Stimulated activated CD8-positive, alpha-beta memory T cell treated with anti-CD3 and anti-CD28 coated beads, Interleukin-12 subunit alpha, Interleukin-12 subunit beta, amount 100 ng/mL, for 4 hours (primary cell): ENCODE measurements at places on chromosomes 4 and X.

GRCh38 chrX:69082055-69082752, 83.0 kb downstream of the PJA1 start:
- no peak for DNase-seq

DNA sequence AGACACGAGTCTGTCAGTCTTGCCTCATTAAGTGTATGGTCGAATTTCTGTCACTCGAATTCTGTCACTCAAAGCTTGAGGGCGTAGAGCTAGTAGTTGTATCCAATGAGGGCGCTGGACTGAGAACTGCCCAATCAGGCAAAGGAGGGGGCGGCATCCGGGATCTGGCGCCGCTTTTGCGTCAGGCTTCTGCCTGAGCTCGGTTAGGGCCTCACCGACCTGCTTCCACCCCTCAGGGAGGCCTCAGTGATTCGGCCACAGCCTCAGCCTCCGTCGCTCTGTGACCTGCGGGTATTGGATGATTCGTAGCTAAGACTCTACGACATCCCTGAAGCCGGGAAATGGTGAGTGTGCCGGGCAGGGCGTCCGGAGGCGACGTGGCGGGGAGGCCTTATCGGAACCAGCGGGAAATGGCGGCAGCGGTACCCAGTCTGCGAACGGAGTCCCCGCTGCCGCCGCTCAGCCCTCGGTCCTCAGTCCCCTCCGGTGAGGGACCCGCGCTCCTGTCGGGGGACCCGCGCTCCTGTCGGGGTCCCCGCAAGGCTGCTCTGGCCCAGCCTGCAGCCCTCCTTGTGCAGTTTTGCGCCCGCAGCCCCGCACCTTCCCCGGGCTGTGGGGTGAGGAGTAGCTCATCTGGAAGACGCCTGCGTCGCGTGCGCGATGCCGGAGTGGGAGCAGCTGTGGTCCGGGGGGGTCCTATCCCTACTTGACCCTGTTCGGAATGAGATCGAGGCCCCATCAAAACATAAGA, 88.3 kb downstream of the ZNF718 start:
- DNase-seq: no peak

DNA sequence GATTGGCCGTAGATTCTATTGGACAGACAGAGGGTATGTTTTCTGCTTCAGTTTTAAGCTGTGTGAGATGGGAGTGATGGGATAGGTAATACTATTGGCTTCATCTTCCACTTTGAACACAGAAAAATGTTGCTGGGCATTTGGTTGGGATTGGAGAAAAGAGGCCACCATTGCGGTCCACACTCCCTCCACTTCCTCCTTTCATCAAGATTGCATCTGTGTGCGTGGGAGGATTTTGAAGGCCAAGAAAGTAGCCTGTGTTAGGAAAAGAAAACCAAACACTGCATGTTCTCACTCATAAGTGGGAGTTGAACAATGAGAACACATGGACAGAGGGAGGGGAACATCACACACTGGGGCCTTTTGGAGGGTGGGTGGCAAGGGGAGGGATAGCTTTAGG, 56.4 kb downstream of the EGF start:
- no peak for DNase-seq

DNA sequence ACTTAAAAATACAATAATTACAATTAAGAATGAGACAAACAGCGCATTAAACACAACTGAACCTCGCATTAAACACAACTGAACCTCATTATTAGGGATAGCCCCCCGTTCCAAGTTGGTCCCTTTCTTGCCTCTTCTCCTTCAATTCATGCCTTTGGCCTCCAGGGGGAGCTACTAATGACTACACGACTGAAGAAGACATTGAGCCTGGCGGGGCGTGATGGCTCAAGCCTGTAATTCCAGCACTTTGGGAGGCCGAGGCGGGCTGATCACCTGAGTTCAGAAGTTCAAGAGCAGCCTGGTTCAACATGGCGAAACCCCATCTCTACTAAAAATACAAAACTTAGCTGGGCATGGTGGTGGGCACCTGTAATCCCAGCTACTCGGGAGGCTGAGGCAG, 56.4 kb upstream of the NWD2 start:
- no peak for DNase-seq

GRCh38 chrX:16774746-16775145, 11.5 kb upstream of the TXLNG start:
- DNase-seq: no peak

DNA sequence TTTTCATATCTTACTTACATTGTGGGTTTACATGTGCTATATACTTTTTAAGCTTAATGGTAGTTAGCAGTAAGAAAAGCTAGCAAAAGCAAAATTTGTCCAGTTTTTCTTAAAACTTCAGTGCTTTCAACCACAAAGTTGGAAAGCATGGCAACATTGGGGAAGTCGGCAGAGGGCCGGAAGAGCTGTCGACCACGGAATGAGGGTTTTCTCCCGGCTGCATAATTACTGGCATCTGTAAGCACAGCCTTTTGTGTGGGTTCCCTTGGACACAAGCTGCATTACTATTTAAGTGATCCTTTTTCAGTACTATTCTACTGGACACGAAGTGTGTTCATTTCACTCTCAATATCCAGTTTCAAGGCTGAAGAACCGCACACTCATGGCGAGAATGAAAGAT, 560.4 kb downstream of the ANKRD50 start:
- DNase-seq: no peak

DNA sequence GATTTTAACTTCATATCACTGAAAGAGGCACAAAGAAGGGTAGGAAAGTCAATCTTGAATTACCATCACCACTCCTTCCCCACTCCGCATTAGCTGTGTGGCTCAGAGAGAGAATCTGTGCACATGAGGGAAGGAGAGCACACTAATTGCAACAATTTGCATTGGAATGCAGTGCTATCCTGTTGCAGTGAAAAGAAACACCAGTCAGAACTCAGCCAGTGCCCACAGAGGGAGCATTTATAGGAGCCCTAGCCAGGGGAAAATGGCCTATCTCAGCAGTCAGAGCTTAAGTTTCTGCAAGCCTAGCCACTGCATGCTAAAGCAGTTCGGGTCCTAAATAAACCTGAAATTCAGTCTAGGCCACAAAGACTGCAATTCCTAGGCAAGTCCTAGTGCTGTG, 159.4 kb upstream of the AR start:
- DNase-seq: no peak

GRCh38 chr4:134663742-134664141, 462.2 kb upstream of the PABPC4L start:
- no peak for DNase-seq

- DNase-seq: no peak
Observed at GRCh38 chr4:184284336-184284690, 66.6 kb upstream of the ENPP6 start.

DNA sequence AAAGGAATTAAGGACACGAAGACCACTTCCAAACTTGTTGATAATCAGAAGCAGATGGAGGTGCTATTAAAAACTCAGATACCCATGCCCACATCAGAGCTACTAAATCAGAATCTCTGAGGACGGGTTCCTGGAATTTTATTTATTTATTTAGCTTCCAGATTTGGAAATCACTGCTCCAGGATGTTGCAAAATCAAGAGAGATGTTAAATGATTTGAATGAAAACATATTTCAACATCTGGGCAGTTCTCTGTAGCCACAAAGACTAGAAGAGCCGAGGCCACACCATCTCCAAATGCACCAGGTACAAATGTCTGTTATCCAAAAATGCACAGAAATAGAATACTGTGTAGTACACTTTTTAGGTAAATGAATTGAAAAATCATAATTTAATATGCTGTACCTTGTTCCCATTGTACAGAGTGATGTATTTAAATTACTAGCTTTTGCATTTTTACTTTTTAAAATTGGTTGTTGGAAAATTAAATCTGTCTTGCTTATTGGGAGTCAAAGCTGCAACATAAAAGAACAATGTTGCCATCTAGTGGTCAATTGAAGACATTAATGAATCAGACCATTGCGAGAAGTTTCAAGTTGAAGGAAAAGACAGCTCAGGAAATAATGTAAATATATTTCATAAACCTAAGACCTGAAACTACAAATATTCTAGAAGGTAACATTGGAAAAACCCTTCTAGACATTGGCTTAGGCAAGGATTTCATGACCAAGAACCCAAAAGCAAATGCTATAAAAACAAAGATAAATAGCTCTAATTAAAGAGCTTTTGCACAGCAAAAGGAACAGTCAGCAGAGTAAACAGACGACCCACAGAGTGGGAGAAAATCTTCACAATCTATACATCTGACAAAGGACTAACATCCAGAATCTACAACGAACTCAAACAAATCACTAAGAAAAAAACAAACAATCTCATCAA, 151.3 kb upstream of the TTC29 start:
- DNase-seq: no peak

DNA sequence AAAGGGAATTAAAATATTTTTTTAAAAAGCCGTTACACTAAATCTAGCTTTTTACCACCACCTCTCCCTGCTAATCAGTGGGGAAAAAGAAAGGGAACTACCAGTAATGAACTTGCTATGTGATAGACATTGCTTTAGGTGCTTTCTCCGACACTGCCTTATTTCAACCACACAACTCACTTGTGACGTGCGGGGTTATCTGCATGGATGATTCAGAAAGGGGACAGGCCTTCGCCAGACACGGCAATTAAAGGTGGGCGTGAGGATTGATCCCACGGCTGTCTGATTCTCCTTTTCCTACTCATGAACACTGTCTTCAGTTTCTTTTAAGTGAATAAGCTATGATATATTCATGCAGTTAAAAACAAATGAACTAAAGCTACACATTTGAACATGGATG, 882 bp upstream of the CXCR3 start:
- DNase-seq: no peak

DNA sequence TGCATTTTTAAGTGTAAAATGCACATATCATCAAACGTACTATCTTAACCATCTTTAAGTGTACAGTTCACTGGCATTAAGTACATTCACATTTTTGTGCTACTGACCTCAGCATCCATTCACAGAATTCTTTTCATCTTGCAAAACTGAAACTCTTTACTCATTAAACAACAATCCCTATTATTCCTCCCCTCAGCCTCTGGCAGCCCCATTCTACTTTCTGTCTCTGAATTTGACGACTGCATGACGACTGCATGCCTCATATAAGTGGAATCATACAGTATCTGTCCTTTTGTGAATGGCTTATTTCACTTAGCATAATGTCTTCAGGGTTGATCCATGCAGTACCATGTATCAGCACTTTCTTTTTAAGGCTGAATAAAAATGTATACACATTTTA, 38.7 kb downstream of the CNKSR2 start:
- no peak for DNase-seq

- DNase-seq: no peak
Observed at GRCh38 chrX:48715072-48715471, 18.5 kb downstream of the SUV39H1 start.

DNA sequence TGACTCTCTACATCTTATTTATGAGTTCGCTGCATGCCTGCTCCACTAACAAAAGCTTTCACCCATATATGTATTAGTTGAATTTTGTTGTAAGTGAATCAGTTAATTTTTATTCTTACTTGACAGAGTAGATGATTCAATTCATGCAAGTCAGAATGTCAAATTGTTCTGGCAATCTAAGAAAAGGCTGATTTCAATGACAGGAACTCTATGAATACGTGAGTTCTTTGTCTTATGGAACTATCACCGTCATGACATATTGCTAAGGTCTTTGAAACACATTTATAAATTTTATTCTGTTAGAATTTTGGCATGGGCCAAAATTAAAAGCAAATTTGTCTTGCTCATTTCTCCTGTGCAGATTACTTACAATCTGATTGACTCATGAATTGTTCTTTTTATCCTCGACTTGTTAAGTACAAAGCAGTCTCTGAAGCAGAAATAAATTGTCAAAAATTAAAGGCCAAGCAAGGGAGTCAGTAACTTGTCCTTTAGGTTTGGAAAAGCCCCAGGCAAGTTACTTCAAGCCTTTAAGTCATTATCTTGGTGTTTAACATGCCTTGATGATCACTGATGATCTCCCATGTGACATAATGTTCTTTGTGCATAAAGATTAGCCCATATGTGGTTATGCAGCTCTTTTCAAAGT, 89.0 kb upstream of the GC start:
- DNase-seq: no peak
